ENCODE measurements at places on chromosomes 5 and 9.

GRCh38 chr5:60779466-60779865 lies 64.6 kb downstream of the ELOVL7 start:
- no peak for DNase-seq

DNA sequence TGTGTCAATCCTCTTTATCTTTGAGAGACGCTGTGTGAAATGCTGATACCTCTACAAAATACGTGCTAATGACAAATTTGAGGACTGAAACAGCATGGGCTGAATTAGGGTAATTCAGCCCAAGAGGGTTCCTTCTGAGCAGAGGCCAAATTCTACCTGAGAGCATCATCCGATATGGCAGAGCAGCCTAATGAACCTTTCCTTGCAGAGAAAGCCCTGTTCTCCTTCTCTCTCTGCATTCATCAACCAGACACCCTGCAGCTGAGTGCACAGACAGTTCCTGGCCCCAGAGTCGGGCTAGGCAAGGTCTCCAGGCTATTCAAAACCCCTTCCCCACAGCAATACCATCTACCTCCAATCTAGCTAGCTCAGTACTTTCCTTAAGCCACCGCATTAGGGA lies 77.9 kb downstream of the TRIM32 start:
- DNase-seq, result no peak

DNA sequence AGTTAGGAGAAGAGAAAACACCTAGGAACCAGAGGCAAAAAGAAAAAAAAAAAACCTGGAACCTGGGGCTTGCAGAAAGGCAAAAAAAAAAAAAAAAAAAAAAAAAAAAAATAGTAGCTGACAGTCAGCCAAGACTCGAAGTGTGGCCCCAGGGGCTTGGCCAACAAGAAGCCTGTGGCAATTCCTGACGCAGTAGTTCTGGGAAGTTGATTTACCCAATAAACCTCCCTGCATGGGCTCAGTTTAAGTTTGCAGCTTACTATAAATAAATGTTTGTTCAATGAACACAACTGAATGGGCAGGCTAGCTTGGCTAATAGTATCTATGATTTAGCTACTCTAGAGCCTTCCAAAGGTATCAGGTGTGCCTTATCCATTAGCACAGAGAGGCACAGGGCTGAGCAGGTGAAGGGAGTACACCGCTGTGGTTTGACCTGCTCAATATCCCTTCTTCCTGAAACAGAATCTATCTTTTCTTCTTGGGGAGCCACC lies 21.3 kb upstream of the GLRX start:
- no peak for DNase-seq

GRCh38 chr9:126752881-126753670 lies 51.8 kb upstream of the ZBTB43 start:
- DNase-seq, result no peak

DNA sequence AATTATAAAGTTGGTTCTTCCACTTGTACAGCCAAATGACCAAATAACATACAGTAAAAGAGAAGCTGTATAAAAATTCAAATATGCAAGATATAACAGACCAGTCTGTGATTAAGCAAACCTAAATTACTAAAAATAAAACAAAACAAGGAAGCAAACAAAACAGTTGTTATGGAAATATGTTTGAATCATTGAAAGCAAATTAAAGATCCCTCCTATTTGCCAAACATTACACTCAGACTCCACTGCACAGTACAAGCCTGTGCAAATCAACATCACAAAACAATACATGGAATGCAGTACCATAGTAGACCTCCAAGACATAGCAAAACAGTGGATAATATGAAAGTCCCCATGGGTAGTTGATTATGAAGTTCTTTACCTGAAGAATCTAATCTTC lies 288.1 kb upstream of the PTGER4 start:
- no peak for DNase-seq
